ENCODE measurements at places on chromosomes 3 and 15. TPM values are rescaled to one million over a fixed set of nuclear protein-coding genes. Genes with fewer than 3 reads are reported as not detected.

DNA sequence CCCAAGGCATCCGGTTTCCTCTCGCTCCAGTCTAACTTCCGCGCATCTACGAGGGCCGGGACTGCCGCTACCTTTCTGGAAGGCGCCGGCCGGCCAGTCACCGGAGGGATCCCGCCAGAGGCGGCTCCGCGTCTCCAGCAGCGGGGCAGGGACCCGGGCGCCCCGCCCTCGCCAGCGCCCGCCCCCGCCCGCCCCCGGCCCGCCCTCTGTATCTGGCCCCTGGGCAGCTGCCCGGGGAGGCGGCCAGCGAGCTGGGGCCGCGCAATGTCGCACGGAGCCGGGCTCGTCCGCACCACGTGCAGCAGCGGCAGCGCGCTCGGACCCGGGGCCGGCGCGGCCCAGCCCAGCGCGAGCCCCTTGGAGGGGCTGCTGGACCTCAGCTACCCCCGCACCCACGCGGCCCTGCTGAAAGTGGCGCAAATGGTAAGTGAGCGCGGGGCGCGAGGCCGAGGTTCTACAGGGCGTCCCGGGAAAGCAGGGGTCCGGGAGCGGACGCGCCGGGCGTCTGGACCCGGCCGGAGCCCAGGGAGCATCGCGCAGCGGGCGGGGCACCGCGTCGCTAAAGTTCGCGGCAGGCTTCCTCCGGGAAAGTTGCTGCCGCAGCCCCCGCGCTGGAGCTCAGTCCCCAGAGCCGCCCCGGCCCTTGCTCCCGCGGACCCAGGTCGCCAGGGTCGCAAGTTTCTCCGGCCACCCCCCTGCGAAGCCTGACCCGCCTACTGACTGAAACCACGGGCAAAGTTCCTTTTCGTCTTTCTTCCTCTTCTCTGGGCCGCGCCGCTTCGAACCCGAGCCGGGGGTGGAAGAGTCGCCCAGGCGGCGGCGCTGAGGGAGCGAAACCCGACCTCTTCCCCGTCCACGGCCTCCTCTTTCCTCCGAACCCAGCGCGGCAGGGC is at the start of gene CMTM7:
TSS of gene CMTM7 (plus strand) at position 211 of the 893 bp plus-strand sequence. CDS start at position 265, 54 bp downstream.
- H3K36me3 ChIP-seq, result no peaks in the 10 kb centered on the region
- peak; percentile 44 for DNase-seq
- H3K27me3 ChIP-seq, result peaks cover 6% of the 10 kb centered on the region
- peak within 1 kb of the TSS; percentile 93 for H3K27ac ChIP-seq

- no peak overlapping the region for H3K4me3 ChIP-seq
- no peaks in the 10 kb centered on the region for H3K36me3 ChIP-seq
- no peaks in the 10 kb centered on the region for H3K27me3 ChIP-seq
These were observed 77.0 kb downstream of the PLCL2 start for GRCh38 chr3:16961621-16962205.

DNA sequence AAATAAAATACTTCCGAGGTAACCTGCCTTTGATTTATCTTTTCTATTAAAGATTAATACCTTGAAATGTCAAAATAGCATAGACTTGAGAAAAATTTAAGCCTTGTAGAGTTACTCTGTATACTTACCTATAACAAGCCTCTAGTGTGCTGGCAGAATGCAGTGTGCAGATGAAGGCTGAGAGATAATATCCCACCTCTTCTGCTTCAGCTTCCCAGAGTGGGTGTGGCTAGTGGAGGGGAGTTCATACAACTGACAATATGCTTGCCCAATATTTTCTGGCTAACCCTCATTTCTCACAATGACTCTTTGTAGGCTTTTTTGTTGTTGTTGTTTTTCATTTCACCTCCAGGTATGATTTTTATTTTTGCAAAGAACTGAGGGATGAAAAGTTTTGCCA is 15.7 kb upstream of the ZBTB20 start:
- H3K27me3 ChIP-seq, result peaks cover 2% of the 10 kb centered on the region
- H3K27ac ChIP-seq, result no peak overlapping the region
- no peak for DNase-seq
- no peaks in the 10 kb centered on the region for H3K36me3 ChIP-seq

Gene STRIT1
- not detected for total RNA-seq

Gene RBPMS2
- total RNA-seq, result 0.11 TPM
